ENCODE measurements at places on chromosomes 2 and 18. TPM values are rescaled to one million over a fixed set of nuclear protein-coding genes. Genes with fewer than 3 reads are reported as not detected.

DNAH7 gene
- total RNA-seq: not detected

CD226 gene
- 150 TPM for total RNA-seq

TXNL1 gene
- 91.6 TPM for total RNA-seq

FHOD3 gene
- not detected for total RNA-seq

LOXHD1 gene
- not detected for total RNA-seq

POLE4 gene
- total RNA-seq: 67.8 TPM

SERPINE2 gene
- 6.4 TPM for total RNA-seq

BCL2 gene
- 60.5 TPM for total RNA-seq

SPOPL gene
- 16.9 TPM for total RNA-seq

ACAA2 gene
- total RNA-seq: 72.4 TPM

DNAJC10 gene
- total RNA-seq: 78.4 TPM

MROH2A gene
- total RNA-seq: not detected

IL1R1 gene
- total RNA-seq: 3.7 TPM

DNA sequence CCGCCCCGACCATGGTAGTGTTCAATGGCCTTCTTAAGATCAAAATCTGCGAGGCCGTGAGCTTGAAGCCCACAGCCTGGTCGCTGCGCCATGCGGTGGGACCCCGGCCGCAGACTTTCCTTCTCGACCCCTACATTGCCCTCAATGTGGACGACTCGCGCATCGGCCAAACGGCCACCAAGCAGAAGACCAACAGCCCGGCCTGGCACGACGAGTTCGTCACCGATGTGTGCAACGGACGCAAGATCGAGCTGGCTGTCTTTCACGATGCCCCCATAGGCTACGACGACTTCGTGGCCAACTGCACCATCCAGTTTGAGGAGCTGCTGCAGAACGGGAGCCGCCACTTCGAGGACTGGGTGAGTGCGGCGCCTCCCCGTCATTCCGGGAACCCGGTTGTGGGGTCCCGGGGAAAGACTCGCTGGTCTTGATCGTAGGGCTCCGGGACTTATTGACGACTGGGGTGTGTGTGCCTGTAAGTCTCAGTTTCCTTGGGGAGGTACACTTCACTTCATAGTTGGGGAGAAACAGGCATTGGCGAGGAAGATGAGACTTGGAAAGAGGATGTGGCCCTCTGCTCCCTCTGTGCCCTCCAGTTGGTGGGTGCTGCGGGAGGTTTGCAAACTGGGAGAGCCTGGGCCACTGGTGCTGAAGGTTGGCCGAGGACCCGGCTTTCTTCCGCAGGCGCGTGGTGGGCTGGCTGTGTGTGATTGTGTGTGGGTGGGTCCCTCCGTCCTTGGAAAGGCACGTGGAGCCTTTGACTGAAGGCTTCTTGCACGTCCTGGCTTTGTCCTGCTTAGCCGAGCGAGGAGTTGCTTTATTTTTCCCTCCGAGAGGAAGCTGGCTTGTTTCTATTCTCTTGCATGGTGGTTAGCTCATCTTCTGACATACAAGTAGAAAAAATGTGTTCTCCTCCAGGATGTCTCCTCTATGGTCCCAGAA, 886 bp downstream of the PRKCE start:
- peak; percentile 28 for DNase-seq

GRCh38 chr2:214103276-214104001, 307.4 kb upstream of the VWC2L start:
- DNase-seq: no peak

DNA sequence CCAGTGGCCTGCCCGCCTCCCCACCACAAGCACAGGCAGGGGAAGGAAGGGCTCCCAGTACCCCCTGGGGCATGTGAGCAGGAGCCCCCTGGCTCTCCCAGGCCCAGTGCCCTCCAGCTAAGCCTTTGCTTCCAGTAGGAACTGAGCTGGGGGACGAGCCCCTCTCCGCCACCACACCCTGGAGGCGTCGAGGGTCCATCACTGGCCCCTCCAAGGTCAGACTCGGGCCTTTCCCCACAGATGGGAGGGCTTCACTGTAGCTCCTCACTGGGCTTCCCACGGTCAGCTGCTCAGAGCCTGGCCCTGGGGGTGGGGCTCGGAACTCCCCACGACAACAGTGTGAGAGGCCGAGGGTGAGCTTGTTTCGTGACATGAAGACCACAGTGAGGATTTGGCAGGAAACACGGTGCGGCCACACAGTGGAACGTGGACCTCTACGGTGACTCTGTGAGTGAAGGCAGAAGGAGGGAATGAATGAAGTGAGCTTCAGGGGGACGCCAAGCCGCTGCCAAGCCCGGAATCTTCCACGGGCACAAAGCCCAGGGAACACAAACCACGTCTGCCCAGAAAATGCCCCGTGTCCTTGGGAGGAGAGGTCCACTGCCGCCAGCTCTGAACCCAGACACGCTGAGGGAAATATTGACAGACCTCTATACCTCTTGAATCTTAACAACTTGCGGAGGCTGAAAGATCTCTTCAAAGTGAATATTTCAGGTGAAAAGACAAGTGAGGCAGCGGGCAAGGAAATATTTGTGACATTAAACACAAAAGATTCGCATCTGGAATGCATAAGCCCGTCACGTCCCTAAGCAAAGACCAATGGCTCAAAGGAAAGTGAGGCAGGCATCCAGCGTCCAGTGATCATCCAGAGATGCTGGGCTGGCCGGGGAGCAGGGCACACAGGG, 144.8 kb upstream of the GPC1 start:
- DNase-seq: no peak

DNA sequence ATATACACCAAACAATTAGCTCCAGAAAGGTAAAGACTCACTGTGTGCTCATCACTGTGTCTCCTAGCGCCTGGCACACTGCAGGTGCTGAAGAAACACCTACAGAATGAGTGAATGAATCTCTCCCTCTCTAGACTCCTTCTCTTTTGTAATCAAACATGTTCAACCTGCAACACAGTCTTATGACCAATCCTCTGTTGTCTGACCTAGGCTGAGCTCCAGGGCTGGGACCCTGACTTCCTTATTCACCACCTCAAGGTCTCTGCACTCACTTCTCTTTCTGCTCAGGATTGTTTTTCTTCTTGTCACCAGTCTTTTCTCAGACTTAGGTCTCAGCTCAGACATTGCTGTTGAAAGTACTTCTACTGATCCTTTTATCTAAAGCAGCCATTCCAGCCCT, 9.8 kb downstream of the CKAP2L start:
- no peak for DNase-seq

GRCh38 chr2:197184959-197185586, 125.5 kb downstream of the ANKRD44 start:
- DNase-seq: no peak

- no peak for DNase-seq
These were observed 193.7 kb downstream of the INO80D start for GRCh38 chr2:205892251-205892655.

DNA sequence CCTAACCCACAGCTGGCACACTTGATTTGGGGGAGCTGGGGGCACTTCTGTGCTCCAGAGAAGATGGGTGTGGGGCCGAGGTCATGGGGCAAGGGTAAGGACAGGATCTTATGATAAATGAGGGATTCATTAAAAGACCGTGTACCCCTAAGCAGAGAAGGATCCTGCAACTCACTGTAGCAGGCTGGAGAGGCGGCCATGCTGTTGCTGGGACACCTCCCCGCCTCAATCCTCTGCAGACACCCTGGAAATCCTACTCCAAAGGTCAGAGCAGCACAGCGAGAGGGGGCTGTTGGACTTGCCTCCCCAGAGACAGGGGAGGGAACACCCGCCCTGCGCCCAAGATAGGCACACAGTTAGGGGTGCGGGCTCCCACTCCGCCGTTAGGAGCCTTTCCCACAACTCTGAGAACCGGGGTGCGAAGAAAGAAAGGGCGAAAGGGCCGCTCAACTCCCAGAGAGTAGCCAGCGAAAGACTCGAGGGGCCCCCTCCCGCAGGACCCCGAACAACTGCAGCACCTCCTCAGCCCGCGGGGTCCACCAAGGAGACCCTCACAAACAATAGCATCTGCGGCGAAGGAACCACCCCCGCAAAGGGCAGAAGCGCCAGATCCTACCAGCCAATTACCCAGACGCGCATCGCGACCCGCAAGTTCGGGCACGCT, 1.4 kb downstream of the PARD6G start:
- no peak for DNase-seq

DNA sequence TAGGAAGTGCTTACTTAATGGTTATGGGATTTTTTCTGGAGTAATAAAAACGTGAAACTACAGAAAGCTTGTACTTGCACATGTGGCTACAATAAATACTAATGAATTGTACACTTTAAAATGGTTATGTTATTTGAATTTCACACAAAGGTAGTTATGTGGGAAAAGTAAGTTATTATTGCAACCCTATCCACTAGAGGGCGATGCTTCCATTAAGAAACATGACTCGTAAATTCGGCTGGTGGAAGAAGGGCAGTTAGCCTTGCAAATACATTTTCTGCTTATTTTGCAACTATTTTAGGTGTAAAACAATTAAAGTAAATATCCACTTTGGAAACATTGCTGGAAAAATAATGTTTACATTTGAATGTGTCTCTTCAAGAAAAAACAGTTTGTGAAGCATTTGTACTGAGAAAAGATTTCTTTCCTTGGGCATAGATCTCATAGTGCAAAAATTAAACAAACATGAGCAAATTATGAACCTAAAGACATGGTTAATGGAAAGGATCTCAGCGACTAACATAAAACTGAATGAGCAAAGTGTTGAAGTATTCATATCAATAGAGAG, 68.1 kb upstream of the CSRNP3 start:
- no peak for DNase-seq

GRCh38 chr18:61607867-61608266, 274.6 kb downstream of the CDH20 start:
- DNase-seq: no peak

- DNase-seq: no peak
These were observed 153.3 kb downstream of the PKP4 start for GRCh38 chr2:158610059-158610458.

DNA sequence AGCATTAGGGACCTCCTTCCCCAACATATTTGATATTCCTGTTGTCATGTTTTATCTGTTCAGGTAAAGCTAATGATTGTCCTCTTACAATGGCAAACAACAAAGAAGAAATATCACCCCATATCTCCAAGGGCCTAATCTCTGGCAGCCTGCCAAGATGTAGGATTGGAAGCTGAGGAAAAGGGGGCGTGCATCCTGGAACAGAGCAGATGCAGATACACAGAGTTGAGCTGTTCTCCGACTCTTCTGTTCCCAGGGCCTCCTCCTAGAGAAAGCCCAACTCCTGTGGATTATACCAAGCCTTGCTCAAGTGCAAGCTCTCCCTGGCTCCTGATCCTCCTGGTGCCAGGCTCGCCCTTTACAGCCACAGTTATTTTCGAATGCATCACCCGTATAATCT, 35.2 kb upstream of the CD207 start:
- no peak for DNase-seq

- no peak for DNase-seq
These were observed 319.9 kb downstream of the AGPS start for GRCh38 chr2:177712462-177712861.

GRCh38 chr2:179024445-179024844, 25.5 kb downstream of the CCDC141 start:
- DNase-seq: no peak

DNA sequence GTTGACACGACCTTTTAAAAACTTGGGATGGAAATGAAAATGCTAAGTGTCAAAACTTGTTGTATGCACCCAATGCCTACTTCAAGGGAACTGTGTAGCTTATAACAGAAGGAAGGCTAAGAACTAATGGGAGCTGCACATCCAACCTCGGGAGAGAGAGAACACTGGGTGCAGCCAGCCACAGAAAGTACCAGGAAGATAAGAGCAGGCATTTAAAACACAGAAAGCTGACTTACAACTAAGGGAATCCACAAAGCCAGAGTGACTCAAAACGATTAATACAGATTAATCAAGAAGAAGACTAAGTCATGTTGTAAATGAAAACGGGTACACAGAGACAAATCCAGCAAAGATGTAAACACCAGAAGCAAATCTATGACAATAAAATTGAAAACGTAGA, 113.4 kb downstream of the HDAC4 start:
- DNase-seq: no peak

- no peak for DNase-seq
These were observed 104.3 kb downstream of the CSRNP3 start for GRCh38 chr2:165573534-165574461.

DNA sequence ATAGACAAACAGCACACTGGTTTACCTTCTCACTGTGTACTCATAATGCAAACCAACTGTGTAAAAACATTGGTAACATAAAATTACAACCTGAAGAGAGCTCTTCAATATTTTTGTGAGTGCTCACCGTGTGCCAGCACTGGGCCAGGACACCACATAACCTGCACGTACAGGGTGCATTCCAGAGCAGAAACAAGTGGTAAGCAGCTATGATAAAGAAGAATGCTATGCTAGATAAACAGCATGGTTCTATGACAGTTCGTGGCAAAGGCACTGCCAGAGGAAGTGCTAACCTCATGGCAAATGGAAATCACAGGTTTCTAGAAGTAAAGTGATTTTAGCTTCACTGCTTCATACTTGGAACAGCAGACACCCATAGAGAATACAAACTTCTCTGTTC, 343.5 kb downstream of the MTX2 start:
- DNase-seq: no peak

- DNase-seq: peak; percentile 65
These were observed 972 bp upstream of the DLX2 start for GRCh38 chr2:172103471-172104272.

DNA sequence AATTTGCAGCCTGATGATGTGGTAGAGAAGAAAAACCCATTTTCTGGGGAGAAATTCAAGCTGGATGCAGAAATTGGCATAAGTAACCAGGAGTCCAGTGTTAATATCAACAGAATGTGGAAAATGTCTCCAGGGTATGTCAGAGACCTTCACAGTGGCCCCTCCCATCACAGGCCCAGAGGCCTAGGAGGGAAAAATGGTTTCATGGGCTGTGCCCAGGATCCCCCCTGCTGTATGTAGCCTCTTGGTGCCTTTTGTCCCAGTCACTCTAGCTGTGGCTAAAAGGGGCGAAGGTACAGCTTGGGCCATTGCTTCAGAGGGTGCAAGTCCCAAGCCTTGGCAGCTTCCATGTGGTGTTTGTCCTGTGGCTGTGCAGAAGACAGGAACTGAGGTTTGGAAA, 40.2 kb downstream of the CACNB4 start:
- no peak for DNase-seq

- DNase-seq: no peak
These were observed 90.3 kb upstream of the RTN4 start for GRCh38 chr2:55140316-55141219.

GRCh38 chr2:149028377-149028776, 10.1 kb upstream of the LYPD6B start:
- no peak for DNase-seq

DNA sequence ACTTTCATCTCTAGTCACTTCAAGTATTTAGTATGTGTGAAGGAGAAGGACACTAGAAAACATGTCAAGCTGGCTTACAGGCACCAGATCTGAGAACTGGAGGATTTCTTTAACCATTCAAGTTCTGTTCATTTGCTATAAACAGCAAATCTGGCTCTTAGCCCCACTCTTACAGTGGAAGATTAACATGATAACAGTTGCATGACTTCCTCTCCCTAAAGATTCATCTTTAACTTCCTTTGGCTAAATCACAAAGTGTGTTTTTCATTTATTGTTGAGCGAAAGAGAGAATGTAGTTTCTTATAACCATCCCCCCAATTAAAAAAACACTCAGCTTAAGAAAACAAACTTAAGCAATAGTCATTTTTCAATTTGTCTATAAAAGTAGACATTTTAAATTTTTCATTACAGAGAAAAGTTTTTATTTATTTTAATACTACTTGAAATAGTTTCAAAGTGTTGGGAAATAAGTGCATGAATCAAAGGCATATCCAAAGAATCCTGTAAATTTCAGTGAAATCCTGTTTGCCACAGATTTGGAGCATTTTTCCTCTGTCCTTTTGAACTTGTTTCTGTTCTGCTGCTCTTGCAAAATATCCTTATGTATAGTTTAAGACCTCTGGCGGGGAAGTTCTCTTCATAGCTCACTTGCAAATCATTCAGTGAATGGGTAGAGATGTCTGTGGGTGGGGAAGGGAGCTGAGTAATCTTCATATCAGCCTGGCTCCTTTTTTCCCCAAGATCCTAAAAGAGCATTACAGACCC, 241.0 kb upstream of the RBBP8 start:
- no peak for DNase-seq
